ENCODE measurements at places on chromosomes 5 and 9.

- peak; percentile 67 for DNase-seq
Observed at GRCh38 chr5:17180864-17181723, 36.3 kb upstream of the BASP1 start.

- peak; percentile 9 for DNase-seq
Observed at GRCh38 chr5:90709323-90710155, 150.9 kb downstream of the ADGRV1 start.

- DNase-seq = no peak
Observed at GRCh38 chr9:6924988-6925563, 167.3 kb downstream of the KDM4C start.

- DNase-seq = no peak
Observed at GRCh38 chr9:105993116-105993854, 298.9 kb downstream of the TMEM38B start.

DNA sequence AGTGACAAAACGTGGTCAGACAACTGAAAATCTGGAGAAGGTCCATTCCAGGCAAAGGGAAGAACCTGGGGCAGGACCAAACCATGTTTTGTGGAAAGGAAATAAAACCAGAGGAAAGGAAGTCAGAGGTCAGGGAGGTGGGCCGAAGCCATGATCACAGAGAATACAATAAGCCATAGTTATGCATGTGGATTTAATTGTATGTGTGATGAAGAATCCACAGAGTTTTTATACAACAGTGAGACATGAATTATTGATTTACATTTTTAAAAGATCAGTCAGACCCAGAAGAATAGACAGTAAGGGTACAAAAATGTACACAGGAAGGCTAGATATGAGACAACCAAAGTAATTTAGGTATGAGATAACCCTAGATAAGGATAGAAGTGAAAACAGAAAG lies 20.8 kb downstream of the TTC33 start:
- no peak for DNase-seq

GRCh38 chr5:55857247-55857640 lies 6.1 kb downstream of the IL31RA start:
- no peak for DNase-seq

DNA sequence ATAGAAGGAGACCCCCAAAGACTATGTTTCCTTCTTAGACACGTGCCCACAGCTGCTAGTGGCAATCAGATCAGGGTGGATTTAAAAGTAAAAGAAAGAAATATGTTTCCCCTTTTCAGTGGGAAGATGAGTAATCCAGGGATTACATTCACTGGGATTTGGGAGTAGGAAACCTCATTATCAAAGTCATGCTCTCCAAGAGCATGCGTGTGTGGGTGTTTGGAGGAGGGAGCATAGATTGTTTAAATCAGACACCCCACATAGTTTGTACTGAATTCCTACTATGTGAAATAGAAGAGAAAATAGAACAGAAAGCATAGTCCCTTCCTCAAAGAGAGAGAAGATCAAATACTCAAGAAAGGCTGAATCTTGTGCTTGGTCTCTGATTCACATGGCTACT lies 65.5 kb upstream of the TBCA start:
- no peak for DNase-seq

DNA sequence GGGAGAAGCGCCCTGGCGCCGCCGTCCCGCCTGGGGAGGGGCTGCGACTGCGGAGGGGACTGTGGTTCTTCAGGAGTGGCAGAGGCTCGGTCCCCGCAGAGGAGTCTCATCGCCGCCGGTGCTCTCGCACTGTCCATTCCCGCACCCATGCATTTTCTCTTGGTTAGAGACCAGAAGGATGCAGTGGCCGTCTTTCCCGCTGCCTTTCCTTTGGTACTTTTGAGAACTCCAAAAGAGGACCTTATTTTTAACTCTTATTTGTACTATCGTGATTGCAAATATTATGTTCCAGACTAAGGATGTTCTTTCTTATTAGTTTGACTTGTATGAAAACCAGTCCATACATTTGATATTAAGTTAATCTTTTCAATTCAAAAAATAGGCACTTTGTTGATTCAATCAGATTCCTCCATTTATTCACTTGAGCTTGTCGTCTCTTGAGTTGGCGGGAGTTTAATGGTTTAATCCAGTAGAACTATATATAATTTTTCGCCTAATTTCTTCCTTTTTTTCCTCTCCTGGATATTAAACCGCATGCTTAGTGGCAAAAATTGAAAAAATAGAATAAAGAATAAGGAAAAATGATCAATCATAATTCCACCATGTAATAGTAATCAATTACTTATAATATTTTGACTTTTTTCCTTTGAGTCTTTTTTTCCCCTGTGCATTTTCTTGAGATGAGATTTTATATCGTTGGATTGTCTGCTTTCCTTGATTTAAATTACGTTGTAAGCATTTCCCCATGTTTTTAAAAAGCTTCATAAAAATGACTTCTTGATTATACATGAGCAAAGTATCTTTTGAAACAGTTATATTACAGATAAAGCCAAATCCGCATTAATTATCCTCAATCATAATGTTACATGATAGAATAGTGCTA lies 861 bp downstream of the ZFYVE16 start:
- no peak for DNase-seq

DNA sequence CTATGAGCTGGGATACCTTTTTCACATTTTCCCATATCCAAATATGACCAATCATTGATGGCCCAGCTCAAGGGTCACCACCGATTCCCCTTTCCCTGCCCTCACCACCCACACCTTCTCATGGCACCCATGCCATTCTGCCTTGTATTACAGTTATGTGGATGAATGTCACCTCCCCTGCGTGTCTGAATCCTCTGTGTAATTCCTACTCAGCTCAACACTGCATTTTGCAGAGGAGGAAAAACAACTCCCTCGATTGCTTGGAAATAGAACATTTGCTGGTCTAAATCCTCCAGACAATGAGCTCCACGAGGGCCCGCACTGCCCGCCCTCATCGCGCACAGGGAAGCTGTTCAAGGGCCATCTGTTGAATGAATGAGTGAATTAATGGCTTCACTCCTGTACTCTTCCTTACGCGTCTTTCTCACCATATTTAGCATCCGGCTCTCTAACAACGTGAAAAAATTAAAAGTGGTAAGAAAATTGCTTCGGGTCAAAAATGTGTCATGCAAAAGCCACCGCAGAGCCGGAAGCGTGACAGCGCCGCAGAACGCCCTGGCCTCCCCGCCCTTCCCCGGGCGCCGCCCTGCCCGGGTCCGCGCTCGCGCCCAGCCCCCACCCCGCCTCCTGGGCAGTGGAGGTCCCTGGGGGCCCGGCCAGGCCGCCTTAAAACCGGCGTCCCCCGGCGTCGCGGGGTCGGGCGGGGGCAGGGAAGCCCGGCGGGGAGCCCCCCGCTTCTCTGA lies 704 bp downstream of the SUSD1 start:
- no peak for DNase-seq

- no peak for DNase-seq
Observed at GRCh38 chr9:77816641-77817341, 168.7 kb upstream of the GNA14 start.

DNA sequence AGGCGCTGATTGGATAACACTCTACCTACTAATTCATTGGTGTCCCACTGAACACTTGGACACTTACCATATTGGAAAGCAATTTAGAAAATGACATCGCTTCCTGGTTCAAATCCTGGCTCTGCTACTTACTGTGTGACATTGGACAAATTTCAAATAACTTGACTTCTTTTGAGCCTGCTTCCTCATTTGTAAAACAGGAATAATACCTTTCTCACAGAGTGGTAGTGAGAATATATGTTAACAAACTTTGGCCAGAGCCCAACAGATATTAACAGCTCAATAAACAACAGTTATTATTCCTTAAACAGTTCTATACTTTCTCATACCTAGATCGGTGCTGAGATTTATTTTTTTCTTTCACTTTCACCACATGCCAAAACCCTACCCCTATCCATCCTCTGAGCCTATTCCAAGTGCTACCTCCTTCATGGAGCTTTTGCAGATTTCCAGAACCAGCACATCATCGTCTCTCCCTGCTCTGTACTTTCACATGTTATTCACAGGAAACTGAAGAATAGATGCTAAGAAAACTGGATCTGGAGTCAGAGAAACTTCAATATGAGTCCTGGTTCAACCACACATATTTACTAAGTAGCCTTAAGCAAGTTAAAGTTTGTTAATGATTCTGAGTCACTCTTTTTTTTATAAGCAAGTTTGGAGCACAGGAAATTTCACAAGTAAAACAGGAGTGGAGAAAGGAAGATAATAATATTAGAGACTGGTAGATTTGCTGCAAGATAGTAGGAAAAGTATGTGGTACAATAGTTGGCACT lies 92.3 kb downstream of the STRBP start:
- DNase-seq = no peak

GRCh38 chr5:60843936-60844905 lies at the start of gene ELOVL7:
Gene ELOVL7 (minus strand): TSS chr5:60844269. CDS start chr5:60787397, 56,872 bp downstream.
- no peak for DNase-seq

GRCh38 chr9:98240475-98240874 lies 15.0 kb downstream of the TBC1D2 start:
- no peak for DNase-seq

GRCh38 chr9:98516897-98517503 lies 191.7 kb downstream of the GABBR2 start:
- no peak for DNase-seq

DNA sequence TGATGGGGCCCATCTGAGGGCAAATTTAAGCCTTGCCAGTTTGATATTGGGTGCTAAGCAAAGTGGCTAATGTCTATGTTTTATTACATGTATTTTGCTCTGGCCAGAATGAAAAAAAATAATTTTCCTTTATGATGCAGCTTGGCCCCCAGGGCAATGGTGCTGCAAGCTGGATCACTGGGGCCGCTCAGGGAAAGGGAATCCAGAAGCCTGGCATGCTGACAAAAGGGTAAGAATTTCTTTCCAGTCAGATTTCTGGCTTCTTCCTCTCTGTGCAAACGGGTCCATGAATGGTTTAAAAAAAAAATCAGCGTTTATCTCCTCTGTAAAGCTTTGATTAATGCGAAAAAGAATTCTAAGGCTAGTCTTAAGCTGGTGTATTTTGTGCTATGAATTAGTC lies 138.4 kb downstream of the MAPKAP1 start:
- no peak for DNase-seq

GRCh38 chr5:4156889-4157288 lies 561.3 kb downstream of the IRX1 start:
- DNase-seq = no peak

GRCh38 chr5:151239237-151239861 lies 13.6 kb upstream of the GM2A start:
- no peak for DNase-seq

DNA sequence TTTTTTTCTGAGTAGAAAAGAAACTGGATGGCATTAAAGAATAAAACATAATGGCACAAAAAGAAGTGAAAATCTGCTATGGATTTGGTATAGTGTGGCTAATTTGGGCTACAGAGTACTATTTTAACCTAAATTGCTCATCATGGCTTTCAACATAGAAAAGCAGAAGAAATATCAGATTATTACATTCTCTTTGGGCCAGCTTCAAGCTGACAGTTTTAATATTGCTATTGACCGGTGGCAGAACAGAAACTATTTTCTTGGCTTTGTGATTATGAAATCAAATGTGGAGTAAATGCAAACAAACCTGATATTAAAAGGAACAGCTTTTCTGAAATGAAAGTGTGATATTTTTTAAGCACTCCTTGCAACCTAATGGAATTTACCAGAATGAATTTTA lies 301.5 kb downstream of the EPB41L4A start:
- no peak for DNase-seq

DNA sequence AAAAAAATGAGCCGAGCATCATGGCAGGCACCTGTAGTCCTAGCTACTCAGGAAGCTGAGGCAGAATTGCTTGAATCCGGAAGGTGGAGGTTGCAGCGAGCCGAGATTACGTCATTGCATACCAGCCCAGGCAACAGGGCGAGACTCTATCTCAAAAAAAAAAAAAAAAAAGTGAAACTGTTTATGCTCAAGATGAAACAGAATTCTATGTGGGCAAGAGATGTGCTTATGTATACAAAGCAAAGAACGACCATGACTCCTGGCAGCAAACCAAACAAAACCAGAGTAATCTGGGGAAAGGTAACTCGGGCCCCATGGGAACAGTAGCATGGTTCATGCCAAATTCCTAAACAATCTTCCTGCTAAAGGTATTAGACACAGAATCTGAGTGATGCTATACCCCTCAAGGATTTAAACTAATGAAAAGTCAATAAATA lies 32.6 kb upstream of the PLAC8L1 start:
- no peak for DNase-seq

- peak; percentile 67 for DNase-seq
Observed at GRCh38 chr9:88476491-88477271, 58.3 kb upstream of the NXNL2 start.

DNA sequence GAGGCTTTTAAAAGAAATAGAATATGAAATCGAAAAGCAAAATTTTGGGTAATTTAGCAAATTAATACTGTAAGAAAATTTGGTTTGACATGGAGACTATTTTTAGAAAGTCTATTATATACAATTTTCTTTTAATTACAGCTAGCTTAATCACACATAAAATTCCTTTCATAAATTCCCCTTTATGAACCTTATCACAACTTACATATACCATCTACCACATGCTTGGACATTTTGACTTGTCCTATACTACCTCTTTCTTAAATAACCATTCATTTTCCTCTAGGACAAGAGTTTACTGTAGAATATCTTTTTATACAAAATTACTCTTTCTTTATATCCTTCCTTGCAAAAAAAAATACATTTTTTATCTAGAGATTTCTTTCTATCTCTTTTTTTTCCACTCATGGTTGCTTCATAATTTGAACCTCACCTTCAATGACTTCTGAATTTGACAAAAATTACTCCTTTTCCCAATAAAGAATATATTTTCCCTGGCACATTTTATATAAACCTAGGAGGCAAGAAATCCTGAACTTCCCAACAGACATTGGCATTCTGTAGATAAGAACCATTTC lies 34.0 kb upstream of the SYK start:
- no peak for DNase-seq

DNA sequence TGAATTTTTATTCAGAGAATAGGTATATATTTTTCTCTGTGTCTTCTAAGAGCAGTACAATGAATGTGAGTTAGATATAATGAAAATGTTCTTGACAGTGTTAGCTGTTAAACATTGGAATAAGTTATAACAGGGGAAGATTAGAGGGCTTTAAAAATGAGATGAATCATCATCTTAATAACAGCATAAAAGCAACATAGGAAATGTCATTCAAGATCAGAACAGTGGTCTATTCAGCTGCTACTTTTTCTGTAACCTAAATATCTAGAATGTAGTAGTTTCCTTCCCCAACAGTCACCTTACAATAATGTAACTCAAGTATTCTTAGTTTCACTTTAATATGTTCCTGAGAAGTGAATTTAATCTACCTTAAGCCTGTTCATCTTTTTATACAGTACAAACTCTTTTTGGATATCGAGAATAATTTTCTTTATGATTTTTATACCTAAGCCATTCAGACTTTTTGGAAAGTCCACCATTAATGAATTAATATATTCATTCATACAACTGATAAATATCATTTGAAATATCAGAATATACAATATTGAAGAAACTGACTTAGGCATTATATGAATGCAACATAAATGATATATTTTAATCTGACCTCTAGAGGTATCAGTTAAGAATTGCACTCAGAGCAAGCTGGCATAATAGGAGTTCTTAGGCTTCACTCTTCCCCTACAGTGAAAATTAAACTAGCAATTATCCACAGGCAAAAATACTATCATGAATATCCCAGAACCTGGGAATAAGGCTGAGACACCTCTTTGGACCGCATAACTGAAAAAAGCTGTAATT lies 66.1 kb upstream of the EDIL3 start:
- no peak for DNase-seq

Measured in kidney epithelial cell (primary cell).